NCI-H1436 treated with DMSO at 0.1 percent for 48 hours (cell line): ENCODE measurements at places on chromosomes 3 and 15.

DNA sequence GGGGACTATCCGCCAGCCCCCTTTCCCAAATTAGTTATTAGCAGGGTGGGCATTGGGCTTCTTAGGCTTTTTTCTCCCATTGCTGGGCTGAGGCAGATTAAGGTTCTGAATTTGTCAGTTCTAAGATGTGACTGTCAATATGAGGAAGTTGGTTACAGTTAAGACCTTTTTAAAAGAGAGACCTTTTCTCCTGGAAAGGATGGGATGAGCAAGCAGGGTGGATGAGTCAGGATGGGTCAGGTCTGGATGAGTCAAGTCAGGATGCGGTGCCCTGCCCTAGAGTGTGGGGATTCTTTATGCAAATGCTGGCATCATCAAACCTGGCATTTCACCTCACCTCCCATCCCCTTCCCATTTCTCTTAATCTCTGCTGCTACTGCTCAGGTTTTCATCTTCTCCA lies 1.9 kb downstream of the AEN start:
- DNase-seq, result no peak

DNA sequence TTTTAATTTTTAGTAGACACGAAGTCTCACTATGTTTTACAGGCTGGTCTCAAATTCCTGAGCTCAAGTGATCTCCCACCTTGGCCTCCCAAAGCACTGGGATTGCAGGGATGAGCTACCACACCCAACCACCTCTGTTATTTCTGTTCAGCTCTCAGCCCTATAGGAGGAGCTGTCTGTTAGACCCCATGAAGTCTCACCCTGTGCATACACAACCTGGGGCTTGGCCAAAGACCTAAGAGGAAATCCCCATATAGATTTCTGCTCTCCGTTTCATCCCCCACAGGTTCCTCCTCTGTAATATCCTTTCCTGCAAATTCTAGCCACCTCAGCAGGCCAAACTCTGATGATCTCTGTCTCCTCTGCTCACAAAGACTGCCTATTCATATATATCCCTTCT lies 56.6 kb upstream of the CTDSPL2 start:
- DNase-seq, result no peak

GRCh38 chr3:134833453-134834163 lies 38.5 kb downstream of the EPHB1 start:
- no peak for DNase-seq

- DNase-seq, result no peak
Measured at GRCh38 chr3:126156468-126156867, 23.9 kb downstream of the ALDH1L1 start.

DNA sequence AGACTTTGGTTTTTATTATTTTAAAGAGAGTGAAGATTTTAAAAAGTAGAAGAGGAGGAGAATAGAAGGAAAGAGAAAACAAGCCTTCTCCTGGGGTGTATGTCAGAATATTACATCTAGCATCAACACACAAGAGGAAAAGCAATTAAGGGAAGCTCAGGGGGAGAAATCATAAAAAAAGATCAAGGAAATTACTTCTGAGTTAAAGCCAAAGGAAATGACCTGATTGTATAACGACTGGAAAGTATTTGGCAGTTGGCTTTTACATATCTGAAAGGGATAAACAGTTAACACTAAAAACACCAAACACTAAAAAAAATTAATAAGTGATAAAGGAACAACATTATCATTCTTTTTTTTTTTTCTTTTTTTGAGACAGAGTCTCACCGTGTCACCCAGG lies 58.4 kb downstream of the CPNE4 start:
- DNase-seq, result no peak

- no peak for DNase-seq
Measured at GRCh38 chr3:58568572-58569286, 8.5 kb downstream of the FAM107A start.

DNA sequence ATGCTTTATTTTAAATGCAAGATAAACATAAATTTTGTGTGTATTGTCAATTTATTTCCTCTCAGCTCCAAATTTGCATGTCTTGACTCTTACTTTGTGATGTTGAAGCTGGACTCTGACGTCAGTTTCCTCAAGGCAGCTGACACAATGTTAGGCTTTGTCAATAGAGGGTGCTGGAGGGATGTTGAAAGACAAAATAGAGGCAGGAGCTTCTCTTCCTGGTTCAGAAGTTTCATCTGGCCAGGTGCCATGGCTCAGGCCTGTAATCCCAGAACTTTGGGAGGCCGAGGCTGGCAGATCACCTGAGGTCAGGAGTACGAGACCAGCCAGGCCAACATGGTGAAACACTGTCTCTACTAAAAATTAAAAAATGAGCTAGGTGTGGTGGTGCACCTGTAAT lies 408.6 kb downstream of the GBE1 start:
- no peak for DNase-seq

DNA sequence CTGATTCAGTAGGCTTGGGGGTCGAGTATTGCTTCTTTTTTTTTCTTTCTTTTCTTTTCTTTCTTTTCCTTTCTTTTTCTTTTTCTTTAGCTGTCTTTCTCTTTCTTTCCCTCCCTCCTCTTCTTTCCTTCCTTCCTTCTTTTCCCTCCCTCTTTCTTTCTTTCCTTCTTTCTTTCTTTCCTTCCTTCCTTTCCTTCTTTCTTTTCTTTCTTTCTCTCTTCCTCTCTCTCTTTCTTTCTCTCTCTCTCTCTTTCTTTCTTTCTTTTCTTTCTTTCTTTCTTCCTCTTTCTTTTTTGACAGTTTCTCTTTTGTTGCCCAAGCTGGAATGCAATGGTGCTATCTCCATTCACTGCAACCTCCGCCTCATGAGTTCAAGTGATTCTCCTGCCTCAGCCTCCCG lies 36.0 kb downstream of the TM4SF4 start:
- DNase-seq, result no peak

DNA sequence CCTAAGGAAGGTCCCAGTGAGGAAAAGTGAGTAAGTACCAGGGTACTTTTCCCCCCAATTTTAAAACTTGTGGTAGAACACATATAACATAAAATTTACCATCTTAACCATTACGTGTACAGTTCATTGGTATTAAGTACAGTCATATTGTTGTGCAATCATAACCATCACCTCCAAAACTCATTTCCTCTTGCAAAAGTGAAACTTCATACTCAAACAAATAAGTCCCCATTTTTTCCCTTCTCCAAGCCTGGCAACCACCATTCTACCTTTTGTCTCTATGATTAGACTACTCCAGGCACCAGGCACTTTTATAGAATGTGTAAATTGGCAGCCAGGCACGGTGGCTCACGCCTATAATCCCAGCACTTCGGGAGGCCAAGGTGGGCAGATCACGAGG lies 12.2 kb downstream of the PRC1 start:
- DNase-seq, result no peak

- DNase-seq, result no peak
Measured at GRCh38 chr3:64467255-64467944, 220.4 kb downstream of the ADAMTS9 start.

DNA sequence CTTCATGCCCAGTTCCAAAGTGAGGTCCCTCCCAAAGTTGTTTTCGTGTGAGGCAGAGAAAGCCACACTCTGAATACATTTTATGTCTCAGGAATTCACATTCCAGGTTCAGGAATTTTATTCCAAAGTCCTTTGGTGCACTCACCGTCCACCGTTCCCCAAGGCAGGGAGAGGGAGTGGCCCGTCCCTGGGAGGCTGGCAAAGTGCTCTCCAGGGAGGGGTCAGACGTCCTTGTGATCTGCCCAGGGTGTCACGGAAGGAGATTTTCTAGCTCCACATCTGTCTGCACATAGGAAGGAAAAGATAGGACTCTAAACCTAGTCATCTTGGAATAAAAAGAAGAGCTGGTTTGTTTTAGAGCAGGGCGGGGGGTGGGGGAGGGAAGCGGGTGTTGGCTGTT lies 47.9 kb downstream of the KLF13 start:
- no peak for DNase-seq

GRCh38 chr15:100940767-100941379 lies 21.7 kb downstream of the LRRK1 start:
- no peak for DNase-seq

DNA sequence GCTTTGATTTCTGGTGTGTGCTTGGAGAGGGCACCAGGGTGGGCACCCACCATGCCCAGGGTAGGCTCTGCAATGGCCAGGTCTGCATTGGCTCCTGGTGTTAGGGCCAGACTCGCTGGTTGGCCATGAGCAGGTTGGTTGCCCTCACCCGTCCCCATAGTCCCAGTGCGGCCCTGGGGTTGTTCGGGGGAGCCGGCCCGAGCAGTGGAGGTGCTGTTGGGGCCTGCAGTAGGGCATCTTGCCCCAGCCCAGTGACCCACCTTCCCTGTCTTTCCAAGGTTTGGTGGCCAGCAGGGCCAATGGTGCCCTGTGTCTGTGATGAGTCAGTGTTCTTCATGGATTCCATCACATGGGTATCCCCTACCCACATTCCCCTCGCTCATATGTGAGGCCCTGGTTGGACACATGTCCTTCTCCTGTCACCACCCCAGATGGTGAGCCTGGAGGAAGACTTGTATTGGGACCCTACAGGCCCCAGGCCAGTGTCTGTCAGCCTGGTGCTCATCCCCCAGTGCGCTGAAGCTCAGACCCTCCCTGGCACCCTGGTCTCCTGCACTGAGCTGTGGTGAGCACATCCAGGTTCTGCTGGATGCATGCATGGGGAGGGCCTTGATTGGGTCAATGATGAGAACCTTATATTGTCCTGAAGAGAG lies 190.1 kb downstream of the UBE3A start:
- DNase-seq, result no peak

- no peak for DNase-seq
Measured at GRCh38 chr15:92097474-92098178, 244.1 kb downstream of the SLCO3A1 start.

DNA sequence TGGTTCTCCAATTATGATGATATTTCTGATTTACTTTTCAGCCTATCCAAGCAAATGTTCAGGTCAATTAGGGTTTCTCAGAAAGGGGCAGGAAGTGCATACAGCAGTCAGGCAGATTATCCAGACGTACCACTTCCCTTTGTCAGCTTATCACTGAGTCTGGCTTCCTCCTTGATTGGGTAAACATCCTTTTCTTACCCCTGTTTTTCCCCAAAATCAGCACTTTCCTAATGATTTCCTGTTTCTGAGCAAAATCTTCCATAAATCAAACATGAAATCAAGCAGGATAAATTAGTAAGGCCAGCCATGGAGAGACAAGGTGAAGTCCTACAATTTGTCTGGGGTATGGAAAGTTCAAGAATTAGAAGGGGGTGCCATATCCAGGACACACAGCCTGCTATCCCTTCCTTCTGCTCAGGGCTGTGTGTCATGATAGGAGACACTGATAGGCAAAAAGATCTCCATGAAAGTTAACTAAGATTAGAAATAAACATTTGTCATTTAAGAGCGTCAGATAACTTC lies 29.0 kb downstream of the ADIPOQ start:
- no peak for DNase-seq

GRCh38 chr3:171306631-171307030 lies 153.6 kb downstream of the TNIK start:
- DNase-seq, result no peak

GRCh38 chr3:160343132-160343531 lies 55.9 kb downstream of the IFT80 start:
- no peak for DNase-seq

- DNase-seq, result peak; percentile 86
Measured at GRCh38 chr3:104909198-104909597, 457.5 kb upstream of the ALCAM start.

DNA sequence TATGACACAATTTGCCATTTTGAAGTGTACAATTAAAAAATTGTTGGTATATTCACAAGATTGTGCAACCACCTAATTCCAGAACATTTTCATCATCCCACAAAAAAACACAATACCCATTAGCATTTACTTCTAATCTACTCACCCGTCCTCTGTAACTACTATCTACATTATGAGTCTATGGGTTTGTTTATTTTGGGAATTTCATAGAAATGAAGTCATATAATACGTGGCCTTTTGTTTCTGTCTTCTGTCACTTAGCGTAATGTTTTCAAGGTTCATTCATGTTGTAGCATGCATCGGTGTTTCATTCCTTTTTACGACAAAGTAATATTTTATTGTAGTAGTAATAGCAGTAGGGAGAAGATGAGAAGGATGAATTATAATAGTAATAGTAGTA lies 55.2 kb upstream of the CNTN6 start:
- no peak for DNase-seq

GRCh38 chr3:126392246-126392645 lies 2.5 kb upstream of the CFAP100 start:
- no peak for DNase-seq

GRCh38 chr15:80264031-80264430 lies 12.0 kb upstream of the CTXND1 start:
- no peak for DNase-seq

DNA sequence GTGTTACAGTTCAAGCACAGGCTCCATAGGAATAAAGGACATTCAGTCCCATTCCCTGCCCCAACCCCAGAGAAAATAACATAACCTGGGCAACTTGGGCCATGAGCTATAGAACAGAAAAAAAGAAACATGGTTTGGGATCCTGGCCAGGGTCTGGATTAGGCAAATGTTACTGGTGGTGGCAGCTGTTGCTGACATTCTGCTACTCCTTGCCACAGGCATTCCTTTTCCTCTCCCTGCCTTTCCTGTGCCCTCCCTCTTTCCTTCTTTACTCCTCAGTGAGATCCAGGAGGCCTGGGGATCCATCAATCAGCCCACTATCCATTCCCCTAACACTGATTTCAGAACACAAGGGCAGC lies 129.1 kb downstream of the NTRK3 start:
- no peak for DNase-seq

GRCh38 chr3:190531406-190531805 lies 17.5 kb downstream of the IL1RAP start:
- no peak for DNase-seq

- DNase-seq, result no peak
Measured at GRCh38 chr3:184234224-184234623, 4.8 kb downstream of the VWA5B2 start.

DNA sequence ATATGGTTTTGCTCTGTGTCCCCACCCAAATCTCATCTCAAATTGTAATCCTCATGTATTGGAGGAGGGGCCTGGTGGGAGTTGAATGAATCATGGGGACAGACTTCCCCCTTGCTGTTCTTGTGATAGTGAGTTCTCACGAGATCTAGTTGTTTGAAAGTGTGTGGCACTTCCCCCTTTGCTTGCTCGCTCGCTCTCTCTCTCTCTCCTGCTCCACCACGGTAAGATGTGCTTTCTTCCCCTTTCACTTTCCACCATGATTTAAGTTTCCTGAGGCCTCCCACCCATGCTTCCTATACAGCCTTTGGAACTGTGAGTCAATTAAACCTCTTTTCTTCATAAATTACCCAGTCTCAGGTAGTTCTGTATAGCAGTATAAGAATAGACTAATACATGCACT lies 60.7 kb downstream of the GSK3B start:
- DNase-seq, result no peak

- DNase-seq, result no peak
Measured at GRCh38 chr3:52696830-52697631, 8.6 kb downstream of the GLT8D1 start.

- no peak for DNase-seq
Measured at GRCh38 chr3:121601212-121601812, 8.1 kb downstream of the FBXO40 start.
